ENCODE measurements at places on chromosomes 1 and 21.

- no peak for DNase-seq
Measured at GRCh38 chr1:38609166-38610025, 250.2 kb downstream of the RRAGC start.

DNA sequence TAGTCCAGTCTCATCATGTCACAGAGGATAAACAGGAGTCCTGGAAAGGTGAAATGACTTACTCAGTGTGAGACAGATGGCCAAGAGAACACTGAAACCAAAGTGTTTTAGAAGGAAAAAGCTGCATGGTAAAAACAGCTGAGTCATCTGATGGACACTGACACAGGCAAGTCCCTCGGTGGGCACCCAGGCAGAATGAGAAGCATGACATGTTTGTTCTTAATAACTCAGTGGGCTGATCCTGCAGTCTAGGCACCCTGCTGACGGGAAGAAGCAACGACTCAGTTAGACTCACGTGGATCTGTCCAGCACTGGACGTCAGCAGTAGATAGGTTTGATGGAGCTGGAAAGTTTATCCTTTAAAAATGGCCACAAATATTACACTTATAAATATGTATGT, 116.9 kb downstream of the RGS7 start:
- no peak for DNase-seq

- DNase-seq = no peak
Measured at GRCh38 chr1:83959824-83960498, 39.0 kb downstream of the TTLL7 start.

DNA sequence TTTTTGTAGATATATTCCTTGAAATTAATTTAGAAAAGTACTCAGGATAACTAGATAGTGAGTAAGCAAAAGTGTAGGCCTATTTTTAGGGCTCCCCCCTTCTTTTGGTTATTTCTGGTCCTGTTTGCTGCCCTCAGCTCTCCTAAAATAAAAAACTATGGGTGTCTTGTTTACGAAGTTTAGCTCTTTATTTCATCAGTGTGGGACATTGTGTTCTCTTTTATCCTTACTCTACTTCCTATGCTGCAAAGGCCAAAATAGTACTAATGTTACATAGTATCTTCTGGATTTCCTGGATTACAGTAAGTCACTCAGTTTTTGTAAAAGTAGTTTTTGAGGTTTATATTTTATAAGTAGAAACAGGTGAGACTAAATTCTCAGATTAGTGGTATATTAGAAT, 15.4 kb downstream of the CEP350 start:
- no peak for DNase-seq

- no peak for DNase-seq
Measured at GRCh38 chr1:219871427-219872057, 56.8 kb downstream of the SLC30A10 start.

- DNase-seq = no peak
Measured at GRCh38 chr1:150976879-150977694, 2.5 kb upstream of the CERS2 start.
